Effector memory CD4-positive, alpha-beta T cell (primary cell): ENCODE measurements at places on chromosomes 12 and 14.

- no peaks in the 10 kb centered on the region for H3K36me3 ChIP-seq
- no peak overlapping the region for H3K4me3 ChIP-seq
- H3K27me3 ChIP-seq: no peaks in the 10 kb centered on the region
- no peaks in the 10 kb centered on the region for H3K4me1 ChIP-seq
- DNase-seq: no peak
These were observed 138.1 kb downstream of the GPR65 start for GRCh38 chr14:88142997-88143396.

DNA sequence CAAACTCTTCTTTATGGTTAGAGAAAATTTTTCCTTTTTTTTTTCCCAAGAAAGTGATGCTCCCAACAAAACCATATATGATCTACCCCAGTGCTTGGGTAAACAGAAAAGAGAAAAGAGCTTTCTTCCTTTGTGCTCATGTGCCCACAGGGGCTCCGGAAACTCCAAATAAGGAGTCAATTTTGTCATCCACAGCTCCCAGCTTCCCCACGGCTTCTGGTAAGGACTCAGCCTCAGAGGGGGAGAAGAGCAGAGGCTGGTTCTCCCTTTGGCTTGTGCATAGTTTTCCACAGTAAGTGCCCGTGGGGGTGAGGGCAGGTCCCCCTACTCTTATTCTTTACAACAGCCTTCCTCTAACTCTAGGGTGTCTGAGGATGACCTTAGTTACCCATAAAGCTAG, 13.3 kb upstream of the RGS6 start:
- no peaks in the 10 kb centered on the region for H3K36me3 ChIP-seq
- no peaks in the 10 kb centered on the region for H3K27me3 ChIP-seq
- no peak overlapping the region for H3K27ac ChIP-seq
- H3K4me1 ChIP-seq: no peaks in the 10 kb centered on the region
- H3K4me3 ChIP-seq: no peak overlapping the region
- no peak for DNase-seq

DNA sequence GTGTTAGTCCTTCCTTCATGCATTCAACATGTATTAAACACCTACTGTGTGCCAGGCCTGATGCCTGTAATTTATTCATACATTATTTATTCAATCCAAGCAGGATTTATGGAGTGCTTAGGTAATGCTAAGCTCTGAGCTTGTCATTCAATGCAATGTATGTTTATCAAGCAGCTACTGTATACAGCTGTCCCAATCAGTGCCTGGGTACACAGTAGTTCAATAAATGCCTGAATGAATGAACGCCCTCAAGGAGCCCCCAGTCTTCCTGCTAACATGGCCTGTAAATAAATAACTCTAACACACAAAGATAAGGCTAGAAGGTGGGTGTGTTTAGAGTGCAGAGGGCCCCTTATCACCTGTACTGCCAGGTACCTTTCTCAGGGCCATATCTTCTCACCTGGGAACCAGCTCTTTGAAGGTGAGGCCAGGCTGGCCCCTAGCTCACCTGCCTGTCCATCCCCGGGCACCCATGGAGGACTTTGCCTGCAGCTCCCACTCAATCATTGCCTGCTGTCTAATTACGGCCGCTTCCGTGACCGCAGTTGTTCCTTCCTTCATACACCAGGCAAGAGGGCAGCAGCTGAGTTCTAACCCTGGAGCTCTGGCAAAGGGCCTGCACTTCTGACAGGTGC, 20.0 kb upstream of the KDM2B start:
- H3K4me1 ChIP-seq: no peaks in the 10 kb centered on the region
- no peak overlapping the region for H3K4me3 ChIP-seq
- no peak overlapping the region for H3K27ac ChIP-seq
- H3K27me3 ChIP-seq: no peaks in the 10 kb centered on the region
- no peaks in the 10 kb centered on the region for H3K36me3 ChIP-seq

- DNase-seq: no peak
- H3K36me3 ChIP-seq: peaks cover 33% of the 10 kb centered on the region
- H3K4me3 ChIP-seq: no peak overlapping the region
- H3K27me3 ChIP-seq: no peaks in the 10 kb centered on the region
- H3K4me1 ChIP-seq: no peaks in the 10 kb centered on the region
These were observed 18.2 kb downstream of the CINP start for GRCh38 chr14:102344485-102344884.

- peaks cover 7% of the 10 kb centered on the region for H3K4me1 ChIP-seq
- no peak for DNase-seq
- H3K36me3 ChIP-seq: peaks cover 11% of the 10 kb centered on the region
- H3K27ac ChIP-seq: no peak overlapping the region
- no peak overlapping the region for H3K4me3 ChIP-seq
- no peaks in the 10 kb centered on the region for H3K27me3 ChIP-seq
These were observed 7.9 kb upstream of the C1RL start for GRCh38 chr12:7116916-7117315.

DNA sequence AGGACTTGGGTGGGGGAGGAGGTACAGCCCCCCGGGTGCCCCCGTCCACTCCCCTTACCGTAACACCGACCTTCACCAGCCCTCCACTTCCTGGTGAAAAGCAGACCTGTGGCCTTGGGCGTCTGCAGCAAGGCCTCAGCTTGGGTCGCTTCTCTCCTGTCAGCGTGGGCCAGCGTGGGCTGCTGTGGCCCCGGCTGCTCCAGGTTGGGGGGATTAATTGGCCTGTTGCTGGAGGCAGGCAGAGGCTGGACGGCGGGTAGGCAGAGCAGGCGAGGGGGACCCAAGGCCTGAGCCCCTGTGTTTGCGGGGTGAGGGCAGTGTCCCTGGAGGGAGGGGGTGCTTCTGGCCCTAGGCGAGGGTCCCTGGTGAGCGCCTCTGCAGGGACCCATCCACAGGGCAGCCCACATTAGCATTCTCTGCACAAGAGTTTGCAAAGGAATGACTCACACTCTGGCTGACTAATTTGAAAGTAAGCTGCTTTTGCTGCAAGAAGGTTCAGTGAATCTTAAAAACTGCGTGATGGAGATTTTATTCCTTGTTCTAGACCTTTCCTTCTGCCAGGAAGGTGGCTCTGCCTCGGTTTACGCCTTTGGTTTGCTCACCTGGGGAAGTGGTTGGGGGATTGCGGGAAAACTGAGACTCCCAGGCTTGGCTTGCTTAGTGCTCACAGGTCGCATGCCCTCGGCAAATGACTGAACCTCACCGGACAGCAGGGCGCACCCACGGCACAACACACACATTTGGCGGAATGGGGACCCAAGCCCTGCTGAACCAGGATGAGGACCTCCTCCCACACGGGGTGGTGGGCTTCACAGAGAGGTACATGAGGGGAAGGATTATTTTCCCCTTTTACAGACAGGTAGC, 37.9 kb upstream of the DLK1 start:
- H3K27me3 ChIP-seq: no peaks in the 10 kb centered on the region
- no peak for DNase-seq
- no peak overlapping the region for H3K4me3 ChIP-seq
- no peaks in the 10 kb centered on the region for H3K36me3 ChIP-seq
- no peaks in the 10 kb centered on the region for H3K4me1 ChIP-seq
- H3K27ac ChIP-seq: no peak overlapping the region

GRCh38 chr12:32770141-32770540, 14.4 kb upstream of the YARS2 start:
- H3K4me1 ChIP-seq: no peaks in the 10 kb centered on the region
- DNase-seq: no peak
- no peak overlapping the region for H3K27ac ChIP-seq
- no peaks in the 10 kb centered on the region for H3K36me3 ChIP-seq
- no peak overlapping the region for H3K4me3 ChIP-seq
- no peaks in the 10 kb centered on the region for H3K27me3 ChIP-seq

DNA sequence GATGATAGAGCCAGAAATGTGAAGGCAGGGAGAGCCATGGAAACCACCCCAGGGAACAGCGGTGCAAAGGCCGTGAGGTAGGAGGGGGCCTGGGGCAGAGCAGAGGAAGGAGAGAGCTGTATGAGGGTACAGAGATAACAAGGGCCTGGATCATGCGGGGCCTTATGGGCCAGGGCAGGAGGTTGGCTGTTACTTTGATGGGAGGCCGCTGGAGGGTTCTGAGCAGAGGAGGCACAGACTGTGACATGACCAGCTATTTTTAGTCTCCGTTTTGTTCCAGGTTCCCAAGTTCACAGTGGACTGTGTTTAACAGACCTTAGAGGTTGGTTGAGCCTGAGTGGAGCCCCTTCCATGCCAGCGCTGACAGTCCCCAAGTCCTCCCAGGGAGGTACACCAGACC, 118.6 kb downstream of the GCH1 start:
- H3K27me3 ChIP-seq: no peaks in the 10 kb centered on the region
- no peak overlapping the region for H3K4me3 ChIP-seq
- H3K27ac ChIP-seq: no peak overlapping the region
- no peak for DNase-seq

DNA sequence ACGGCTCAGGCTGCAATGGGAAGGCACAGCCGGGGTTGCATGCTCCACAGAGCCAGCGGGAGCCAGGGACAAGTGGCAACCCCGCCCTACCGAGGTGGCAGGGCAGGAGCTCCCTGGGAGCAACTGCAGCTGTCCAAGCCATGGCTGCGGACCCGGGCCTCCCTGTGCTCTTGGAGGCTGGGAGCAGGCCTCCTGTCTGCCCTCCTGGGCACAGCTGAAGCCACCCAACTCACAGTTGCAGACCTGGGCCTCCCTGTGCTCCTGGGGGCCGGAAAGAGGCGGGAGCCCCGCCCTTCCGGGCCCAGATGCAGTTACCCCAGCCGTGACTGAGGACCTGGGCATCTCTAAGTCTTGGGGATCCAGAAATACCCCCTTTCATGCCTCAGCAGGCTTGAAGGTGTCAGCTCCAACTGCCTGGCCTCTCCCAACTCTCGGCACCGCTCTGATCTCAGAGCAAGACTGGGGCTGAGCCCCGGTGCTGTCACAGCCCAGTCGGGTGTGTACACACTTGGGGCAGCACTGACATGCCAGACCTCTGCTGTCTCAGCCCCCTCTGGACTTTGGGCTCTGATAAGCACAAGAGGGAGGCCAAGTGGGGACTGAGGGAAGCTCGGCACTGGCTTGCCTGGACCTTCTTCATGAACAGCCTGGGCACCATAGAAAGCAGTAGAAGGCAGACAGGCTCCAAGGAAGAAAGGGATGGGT, 7.5 kb upstream of the RASSF9 start:
- H3K27ac ChIP-seq: no peak overlapping the region
- no peaks in the 10 kb centered on the region for H3K36me3 ChIP-seq
- H3K4me3 ChIP-seq: no peak overlapping the region
- H3K27me3 ChIP-seq: no peaks in the 10 kb centered on the region

GRCh38 chr12:23949348-23950209, at the start of gene SOX5:
Gene SOX5 (minus strand): TSS chr12:23949670. CDS start chr12:23949601, 69 bp downstream.
- H3K4me3 ChIP-seq: no peak within 1 kb of the TSS
- H3K27ac ChIP-seq: no peak within 1 kb of the TSS
- DNase-seq: no peak
- no peaks in the 10 kb centered on the region for H3K4me1 ChIP-seq

GRCh38 chr12:72839696-72840095, 567.5 kb downstream of the TRHDE start:
- no peak overlapping the region for H3K27ac ChIP-seq
- no peak overlapping the region for H3K4me3 ChIP-seq
- no peaks in the 10 kb centered on the region for H3K36me3 ChIP-seq
- no peaks in the 10 kb centered on the region for H3K27me3 ChIP-seq
- no peaks in the 10 kb centered on the region for H3K4me1 ChIP-seq

DNA sequence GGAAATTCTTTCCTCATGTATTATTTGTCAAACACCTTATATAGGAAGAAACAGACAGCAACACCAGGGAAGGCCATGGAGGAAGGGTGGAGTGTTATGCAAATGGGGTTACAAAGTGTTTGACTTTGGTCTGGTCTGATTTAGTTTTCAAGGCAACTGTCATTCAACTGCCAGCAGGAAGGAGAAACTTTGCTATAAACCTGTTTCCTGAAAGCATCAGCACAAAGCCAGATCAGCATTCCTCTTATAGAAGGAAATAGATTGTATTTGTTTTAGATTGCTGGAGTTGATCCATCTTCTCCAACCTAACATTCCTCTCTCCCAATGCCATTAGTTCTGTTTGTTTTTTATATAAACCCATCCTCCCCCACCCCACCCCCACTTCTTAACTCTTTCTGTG, 65.7 kb downstream of the STAB2 start:
- H3K36me3 ChIP-seq: no peaks in the 10 kb centered on the region
- H3K27ac ChIP-seq: no peak overlapping the region
- DNase-seq: no peak
- H3K4me3 ChIP-seq: no peak overlapping the region
- no peaks in the 10 kb centered on the region for H3K27me3 ChIP-seq
